RWPE1 (cell line): ENCODE measurements at places on chromosomes 5 and 9.
A peak's percentile ranks its signal among the peaks of the same experiment; 100 is the strongest.

DNA sequence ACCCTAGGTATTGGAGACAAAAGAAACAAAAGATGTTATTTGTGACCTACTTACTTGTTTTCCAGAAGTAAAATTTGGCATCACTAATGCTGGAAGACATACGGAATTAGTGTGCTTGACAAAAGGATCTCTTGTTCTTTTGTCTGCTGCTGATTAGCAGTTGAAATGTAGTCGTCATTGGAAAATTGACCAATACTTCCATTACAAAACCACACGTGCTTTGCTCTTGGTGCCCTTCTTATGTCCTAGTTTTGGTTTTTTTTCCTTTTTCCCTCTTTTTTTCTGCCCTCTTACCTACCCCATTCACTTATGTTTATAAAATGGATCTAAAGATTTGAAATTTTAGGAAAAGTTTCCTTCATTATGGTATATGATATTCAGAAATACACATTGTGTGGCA lies 197.4 kb downstream of the FER start:
- no peak for DNase-seq

DNA sequence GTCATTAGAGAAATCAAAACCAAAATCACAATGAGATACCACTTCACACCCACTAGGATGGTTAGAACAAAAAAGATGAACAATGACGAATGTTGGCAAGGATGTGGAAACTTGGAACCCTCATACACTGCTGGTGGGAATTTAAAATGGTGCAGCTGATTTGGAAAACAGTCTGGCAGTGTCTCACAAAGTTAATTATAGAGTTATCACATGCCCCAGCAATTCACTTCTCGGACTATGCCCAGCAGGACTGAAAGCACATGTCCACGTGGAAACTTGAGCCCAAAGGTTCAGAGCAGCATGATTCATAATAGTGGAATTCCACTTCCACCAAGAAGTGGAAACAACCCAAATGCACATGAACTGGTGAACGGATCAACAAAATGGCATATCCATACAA lies 85.0 kb upstream of the HRH2 start:
- DNase-seq, result peak; percentile 38

DNA sequence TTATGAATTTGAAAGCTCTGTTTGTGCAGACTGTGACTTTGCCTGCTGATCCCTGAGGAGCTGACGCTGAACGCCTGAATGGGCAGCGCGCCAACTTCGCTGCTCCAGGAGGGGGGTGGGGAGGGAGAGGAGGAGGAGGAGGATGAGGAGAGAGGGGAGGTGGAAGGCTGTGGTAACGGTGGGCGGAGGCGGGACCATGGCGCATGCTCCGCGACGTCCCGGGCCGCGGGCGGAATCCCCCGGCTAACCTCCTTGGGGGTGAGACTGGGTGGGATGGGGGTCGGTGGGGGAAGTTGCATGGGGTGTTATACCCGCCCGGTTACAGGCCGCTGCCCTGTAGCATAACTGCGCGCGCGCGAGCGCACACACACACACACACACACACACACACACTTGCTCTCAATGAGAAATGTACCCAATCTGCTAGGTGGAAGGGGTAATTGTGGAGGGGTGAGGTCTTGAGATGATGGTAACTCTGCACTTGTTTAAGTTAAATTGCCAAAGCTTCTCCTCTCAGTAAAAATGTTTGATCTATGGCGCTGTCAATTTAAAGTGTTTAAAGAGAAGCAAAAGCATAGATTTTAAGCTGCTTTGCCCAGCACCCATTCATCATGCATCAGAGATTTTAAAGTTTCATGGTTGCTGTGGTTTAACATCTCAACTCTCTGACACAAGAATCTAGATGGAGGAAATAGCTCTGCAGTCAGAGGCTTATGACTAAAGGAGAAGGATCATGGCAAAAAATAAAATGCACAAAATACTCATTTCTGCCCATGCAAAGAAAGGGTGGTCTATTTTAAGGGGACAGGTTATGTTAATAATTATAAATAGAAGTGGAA lies 76.6 kb upstream of the TBCA start:
- DNase-seq, result no peak

- no peak for DNase-seq
Measured at GRCh38 chr5:77086368-77086688, 757 bp downstream of the ZBED3 start.

DNA sequence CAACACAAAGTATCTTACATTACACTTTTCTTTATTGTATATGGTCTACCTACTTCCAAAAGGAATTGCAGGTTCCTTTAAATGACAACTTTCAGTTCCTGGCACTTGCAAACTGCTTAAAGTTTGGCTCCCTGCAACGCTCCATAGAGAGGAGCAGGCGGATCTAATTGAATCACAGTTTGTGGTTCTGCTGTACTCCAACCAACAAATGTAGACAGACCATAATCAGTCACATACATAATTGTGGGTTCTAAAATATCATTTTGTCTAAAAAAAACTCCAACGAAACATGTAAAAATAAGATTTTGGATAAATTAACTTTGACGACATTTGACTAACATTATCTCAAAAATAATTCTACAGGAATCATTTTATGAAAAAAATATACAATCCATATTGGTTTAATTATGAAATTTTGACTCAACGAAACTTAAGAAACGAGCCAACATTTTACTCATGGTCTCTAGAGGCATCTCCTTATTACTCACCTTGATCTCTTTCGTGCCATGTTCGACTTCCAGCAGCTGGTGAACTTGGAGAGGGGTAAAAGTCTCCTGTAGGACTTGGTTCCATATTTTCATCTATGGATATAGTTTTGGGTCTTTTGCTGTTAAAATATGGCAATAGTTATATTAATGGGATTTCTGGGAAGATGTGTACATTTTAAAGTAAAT lies 167.6 kb downstream of the NFIB start:
- DNase-seq, result no peak

GRCh38 chr9:116383936-116384335 lies 230.3 kb downstream of the PAPPA start:
- DNase-seq, result no peak

DNA sequence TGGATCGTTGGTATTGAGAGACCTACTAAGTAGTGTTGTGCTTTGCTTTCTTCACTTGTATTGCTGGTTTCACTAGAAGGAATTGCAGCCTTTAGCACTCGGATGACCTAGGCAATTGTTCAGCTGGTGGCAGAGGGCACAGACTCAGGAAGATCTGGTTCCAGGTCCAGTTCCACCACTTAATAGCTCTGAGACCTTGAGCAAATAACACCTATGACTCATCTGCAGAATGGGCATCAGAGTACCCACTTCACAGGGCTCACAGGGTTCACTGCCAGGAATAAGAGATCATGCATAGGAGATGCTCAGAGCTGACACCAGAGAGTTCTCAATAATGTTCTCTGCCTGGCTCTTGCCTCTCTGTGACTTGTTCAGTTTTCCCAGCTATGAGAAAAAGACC lies 133.6 kb downstream of the SIL1 start:
- peak; percentile 37 for DNase-seq

DNA sequence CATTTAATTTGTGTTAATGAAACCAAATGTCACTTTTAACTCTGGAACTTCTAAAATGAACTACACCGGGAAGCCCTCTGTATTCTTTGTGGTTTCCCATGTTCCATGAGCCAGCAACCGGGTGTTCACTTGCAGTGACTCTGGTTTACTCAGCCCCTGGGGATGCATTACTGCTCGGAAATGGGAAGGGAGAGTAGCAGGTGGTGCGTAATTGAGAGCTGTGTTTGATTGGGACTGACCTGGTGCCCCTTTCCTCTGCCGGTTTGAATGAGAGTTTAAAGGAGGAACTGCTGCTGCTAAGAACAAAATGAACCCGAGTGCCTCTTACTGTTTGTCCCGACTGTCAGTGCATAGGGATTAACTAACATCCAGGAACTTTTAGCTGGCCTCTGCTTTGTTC lies 100.1 kb upstream of the DHFR start:
- DNase-seq, result no peak

DNA sequence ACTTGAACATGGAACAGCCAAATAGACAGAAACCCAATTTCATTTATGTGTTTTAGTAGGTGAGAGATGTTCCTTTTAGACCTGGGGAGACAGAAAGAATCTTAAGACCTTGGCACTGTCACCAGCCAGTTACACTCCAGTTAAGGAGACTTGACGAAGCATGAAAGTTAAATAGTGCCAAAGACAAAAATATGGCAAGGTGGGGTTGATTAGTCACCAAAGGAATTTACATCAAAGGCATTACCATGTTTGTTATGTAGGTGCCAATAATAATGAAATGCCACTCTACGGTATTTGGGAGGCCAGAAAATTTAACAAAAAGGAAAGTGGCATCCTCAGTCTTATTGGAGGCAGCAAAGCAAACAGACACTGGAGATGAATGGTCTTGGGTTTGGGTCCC lies 9.2 kb upstream of the IL12B start:
- peak; percentile 50 for DNase-seq

DNA sequence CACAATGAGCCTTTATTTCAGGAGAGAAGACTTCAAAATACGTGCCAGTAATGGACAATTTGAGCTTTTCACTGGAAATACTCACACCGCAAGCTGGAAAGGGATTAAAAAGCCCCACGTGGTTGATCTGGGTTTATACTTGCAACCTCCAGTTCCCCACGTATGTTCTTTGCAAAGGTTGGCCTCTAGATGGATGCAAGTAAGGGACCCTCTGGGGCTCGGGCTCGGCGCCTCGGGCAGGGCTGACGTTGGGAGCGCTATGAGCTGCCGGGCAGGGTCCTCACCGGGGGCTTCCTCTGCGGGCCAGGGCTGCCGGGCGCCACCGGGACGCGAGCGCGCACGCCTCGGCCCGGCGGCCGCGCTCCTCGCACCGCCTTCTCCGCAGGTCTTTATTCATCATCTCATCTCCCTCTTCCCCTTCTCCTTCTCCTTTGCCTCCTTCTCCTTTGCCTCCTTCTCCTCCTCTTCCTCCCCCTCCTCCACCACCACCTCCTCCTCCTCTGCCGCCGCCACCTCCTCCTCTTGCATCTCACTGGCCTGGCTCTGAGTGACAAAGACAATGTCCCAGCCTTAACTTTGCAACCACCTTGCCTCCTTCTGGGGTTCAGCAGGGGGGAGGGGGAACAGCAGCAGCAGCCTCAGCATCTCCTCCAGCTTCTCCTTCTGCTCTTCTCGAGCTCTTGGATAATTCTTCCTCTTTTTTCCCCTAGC lies 701 bp upstream of the ZNF462 start:
- peak; percentile 53 for DNase-seq

- no peak for DNase-seq
Measured at GRCh38 chr5:54442271-54442670, 13.2 kb upstream of the HSPB3 start.

DNA sequence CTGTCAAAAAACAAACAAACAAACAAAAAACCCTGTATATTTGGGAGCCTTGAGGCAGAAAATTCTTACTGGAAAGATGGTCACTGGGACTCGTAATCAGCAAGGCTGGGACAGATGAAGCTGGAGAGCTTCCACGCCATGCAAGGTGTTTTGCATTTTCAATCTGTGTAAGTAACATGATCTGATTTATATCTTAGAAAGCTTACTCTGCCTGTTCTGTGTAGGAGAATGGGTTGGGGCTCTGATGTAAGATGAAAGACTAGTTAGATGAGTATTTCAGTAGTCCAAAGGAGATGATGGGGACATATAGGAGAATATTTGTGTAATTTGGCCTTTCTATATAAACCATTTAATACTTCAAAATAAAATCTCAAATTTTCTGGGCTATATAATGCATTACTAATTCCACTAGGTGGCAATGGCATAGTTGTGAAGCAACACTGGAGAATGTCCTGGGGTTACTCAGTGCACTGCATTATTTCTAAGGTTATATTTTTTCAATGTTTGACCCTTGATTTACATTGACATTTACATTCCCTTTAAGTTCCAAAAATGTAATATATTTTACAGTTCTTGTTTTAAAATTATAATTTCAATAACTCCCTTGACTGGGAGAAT lies 21.9 kb upstream of the FSD1L start:
- DNase-seq, result peak; percentile 66
